ENCODE measurements at places on chromosomes 2 and 18. TPM values are rescaled to one million over a fixed set of nuclear protein-coding genes. Genes with fewer than 3 reads are reported as not detected.

CEP68 gene
- 27.8 TPM for polyA plus RNA-seq

ANKRD53 gene
- polyA plus RNA-seq, result 0.09 TPM

APCDD1 gene
- polyA plus RNA-seq, result not detected

COL4A3 gene
- polyA plus RNA-seq, result not detected

REG3A gene
- polyA plus RNA-seq, result not detected

ZC3H6 gene
- 5.1 TPM for polyA plus RNA-seq

COL6A3 gene
- polyA plus RNA-seq, result 0.82 TPM

FBLN7 gene
- 40.2 TPM for polyA plus RNA-seq

LIMS2 gene
- 12.6 TPM for polyA plus RNA-seq

RBM43 gene
- polyA plus RNA-seq, result 4.8 TPM

- DNase-seq, result no peak
- no peaks in the 10 kb centered on the region for H3K27me3 ChIP-seq
- H3K4me3 ChIP-seq, result no peak overlapping the region
- peaks cover 6% of the 10 kb centered on the region for H3K4me1 ChIP-seq
- H3K36me3 ChIP-seq, result no peaks in the 10 kb centered on the region
These were observed 13.5 kb upstream of the NTSR2 start for GRCh38 chr2:11683476-11683875.

DNA sequence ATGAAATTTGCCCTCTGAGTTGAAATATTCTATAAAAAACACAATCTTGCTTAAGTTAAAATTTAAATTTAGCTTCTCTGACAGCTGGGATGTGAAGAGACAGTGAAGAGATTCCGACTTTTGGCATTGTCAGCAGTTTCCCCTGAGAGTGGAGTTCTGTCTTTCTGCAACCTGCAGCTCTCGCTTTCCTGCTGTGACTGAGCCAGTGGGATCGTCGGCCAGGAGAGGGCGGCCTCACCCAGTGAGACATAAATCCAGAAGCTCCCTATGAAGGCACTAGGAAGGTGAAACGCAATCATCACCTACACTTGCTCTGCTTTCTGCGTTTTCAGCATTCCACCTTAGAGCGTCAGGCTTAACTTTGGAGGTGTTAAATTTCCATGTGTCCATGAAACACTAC is 75.4 kb upstream of the HNMT start:
- DNase-seq, result no peak
- no peak overlapping the region for H3K27ac ChIP-seq
- H3K27me3 ChIP-seq, result no peaks in the 10 kb centered on the region
- H3K36me3 ChIP-seq, result no peaks in the 10 kb centered on the region
- H3K4me3 ChIP-seq, result no peak overlapping the region

GRCh38 chr2:118505436-118505835 is 342.0 kb downstream of the EN1 start:
- no peak overlapping the region for H3K27ac ChIP-seq
- no peaks in the 10 kb centered on the region for H3K4me1 ChIP-seq
- H3K36me3 ChIP-seq, result no peaks in the 10 kb centered on the region
- H3K4me3 ChIP-seq, result no peak overlapping the region

DNA sequence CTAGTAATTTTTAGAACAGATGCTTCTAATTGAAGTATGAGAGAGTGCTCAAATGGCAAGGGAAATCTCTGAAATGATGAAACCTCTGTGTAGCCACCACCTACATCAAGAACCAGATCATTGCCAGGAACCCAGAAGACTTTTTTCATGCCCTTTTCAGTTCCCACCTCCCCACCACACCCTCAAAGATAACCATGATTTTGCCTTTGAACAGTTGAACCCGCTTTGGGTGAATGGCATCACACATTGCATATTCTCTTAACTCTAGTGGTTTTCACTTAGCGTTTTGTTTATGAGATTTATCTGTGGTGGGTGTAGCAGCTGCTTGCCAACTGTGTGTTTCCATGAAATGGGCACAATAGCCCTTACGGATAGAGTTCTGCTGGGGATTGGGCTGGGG is 142.9 kb upstream of the HDAC4 start:
- H3K4me3 ChIP-seq, result no peak overlapping the region
- H3K36me3 ChIP-seq, result no peaks in the 10 kb centered on the region
- DNase-seq, result no peak
- peaks cover 7% of the 10 kb centered on the region for H3K4me1 ChIP-seq
- no peaks in the 10 kb centered on the region for H3K27me3 ChIP-seq

- no peaks in the 10 kb centered on the region for H3K36me3 ChIP-seq
- no peak overlapping the region for H3K4me3 ChIP-seq
- H3K4me1 ChIP-seq, result no peaks in the 10 kb centered on the region
- peaks cover 19% of the 10 kb centered on the region for H3K27me3 ChIP-seq
- peak; percentile 13 for DNase-seq
These were observed 194.2 kb upstream of the PKDCC start for GRCh38 chr2:41853427-41854191.

- H3K36me3 ChIP-seq, result no peaks in the 10 kb centered on the region
- DNase-seq, result no peak
- no peak overlapping the region for H3K27ac ChIP-seq
These were observed 147.2 kb downstream of the DTNA start for GRCh38 chr18:34857320-34857719.

- DNase-seq, result no peak
- H3K4me1 ChIP-seq, result no peaks in the 10 kb centered on the region
- H3K36me3 ChIP-seq, result no peaks in the 10 kb centered on the region
These were observed 626.7 kb downstream of the BCL11A start for GRCh38 chr2:59926731-59927130.

GRCh38 chr2:151230627-151231140 is 31.0 kb downstream of the RBM43 start:
- H3K4me3 ChIP-seq, result no peak overlapping the region
- no peaks in the 10 kb centered on the region for H3K4me1 ChIP-seq
- no peaks in the 10 kb centered on the region for H3K36me3 ChIP-seq
- DNase-seq, result no peak
- no peak overlapping the region for H3K27ac ChIP-seq

- no peak overlapping the region for H3K4me3 ChIP-seq
- no peak overlapping the region for H3K27ac ChIP-seq
- H3K36me3 ChIP-seq, result no peaks in the 10 kb centered on the region
These were observed 42.4 kb upstream of the COL5A2 start for GRCh38 chr2:189221811-189222467.

DNA sequence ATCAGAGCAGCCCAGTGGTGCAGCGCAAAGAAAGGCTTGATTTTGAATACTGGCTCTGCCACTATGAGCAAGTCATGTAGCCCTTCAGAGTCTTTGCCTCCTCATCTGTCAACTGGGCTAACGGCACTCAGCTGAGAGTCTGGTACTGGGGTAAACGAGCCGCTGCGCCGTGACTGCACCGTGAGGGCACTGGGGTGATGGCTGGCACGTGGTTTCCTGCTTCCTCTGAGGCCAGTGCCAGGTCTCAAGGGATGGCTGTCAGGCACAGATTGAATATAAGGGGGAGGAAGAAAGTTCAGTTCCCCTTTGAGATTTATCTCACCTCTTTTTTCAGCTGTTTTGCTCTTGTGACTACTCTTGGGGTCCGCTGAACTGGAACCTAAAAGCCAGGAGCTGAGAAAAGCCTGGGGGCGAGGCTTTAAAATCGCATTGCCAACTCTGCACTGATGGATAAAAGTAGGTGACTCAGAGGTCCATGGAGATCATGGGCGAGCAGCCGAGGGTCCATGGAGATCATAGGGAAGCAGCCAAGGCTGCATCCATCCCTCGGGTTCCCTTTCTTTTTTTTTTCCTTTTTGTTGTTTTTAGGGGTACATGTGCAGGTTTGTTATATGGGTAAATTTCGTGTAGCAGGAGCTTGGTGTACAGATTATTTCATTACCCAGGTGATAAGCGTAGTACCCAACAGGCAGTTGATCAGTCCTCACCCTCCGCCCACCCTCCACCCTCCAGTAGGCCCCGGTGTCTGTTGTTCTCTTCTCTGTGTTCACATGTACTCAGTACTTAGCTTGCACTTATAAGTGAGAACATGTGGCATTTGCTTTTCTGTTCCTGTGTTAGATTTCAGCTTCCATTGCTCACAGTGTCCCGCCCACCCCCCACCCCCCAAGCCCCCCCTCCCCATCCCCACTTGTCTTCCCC is 114.3 kb downstream of the SPP2 start:
- no peaks in the 10 kb centered on the region for H3K27me3 ChIP-seq
- peak overlapping the region; percentile 1 for H3K4me3 ChIP-seq
- H3K27ac ChIP-seq, result no peak overlapping the region
- no peaks in the 10 kb centered on the region for H3K36me3 ChIP-seq
- DNase-seq, result peak; percentile 7

DNA sequence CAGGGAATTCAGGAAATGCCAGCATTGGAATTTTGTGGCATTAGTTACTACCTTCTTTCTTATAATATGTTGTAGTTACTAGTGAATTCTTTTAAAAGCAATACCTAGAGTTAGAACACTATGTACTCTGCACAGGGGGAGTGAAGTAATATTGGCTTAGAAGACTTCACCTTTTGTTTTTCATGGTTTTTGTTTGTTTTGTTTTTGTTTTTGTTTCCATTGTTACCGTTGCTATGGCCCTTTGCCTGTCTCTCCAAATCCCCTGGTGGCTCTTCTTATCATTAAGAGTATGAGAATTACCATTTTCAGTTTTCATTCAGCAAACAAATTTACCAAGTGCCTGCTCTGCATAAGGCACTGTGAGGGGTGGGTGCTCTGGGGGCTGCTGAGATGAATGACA is 160.1 kb downstream of the HAUS1 start:
- DNase-seq, result no peak
- no peak overlapping the region for H3K4me3 ChIP-seq
- H3K4me1 ChIP-seq, result peaks cover 13% of the 10 kb centered on the region
- H3K36me3 ChIP-seq, result peaks cover 51% of the 10 kb centered on the region
- H3K27me3 ChIP-seq, result no peaks in the 10 kb centered on the region
- H3K27ac ChIP-seq, result peak overlapping the region; percentile 55

DNA sequence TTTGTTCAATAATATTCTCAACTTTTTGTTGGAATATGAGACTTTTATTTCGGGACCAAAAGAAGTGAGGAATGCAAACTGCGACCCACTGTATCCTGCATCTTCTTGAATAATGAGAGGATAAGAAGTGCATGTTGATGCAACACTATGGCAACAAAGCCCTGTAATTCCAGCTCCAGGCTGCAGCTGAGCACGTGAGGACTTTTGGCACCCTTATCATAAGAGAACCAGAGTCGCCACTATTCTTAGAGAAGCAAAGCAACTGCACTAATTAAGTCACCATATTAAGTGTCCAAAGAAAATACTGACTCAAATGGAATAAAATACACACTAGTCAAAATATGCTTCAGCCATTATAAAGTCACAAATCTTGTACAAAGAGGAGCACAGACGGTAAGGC is 65.8 kb downstream of the FAM210A start:
- DNase-seq, result no peak
- no peak overlapping the region for H3K4me3 ChIP-seq
- H3K27ac ChIP-seq, result no peak overlapping the region
- H3K4me1 ChIP-seq, result no peaks in the 10 kb centered on the region
- H3K27me3 ChIP-seq, result no peaks in the 10 kb centered on the region

- no peak overlapping the region for H3K4me3 ChIP-seq
- H3K27me3 ChIP-seq, result no peaks in the 10 kb centered on the region
- no peaks in the 10 kb centered on the region for H3K36me3 ChIP-seq
- no peaks in the 10 kb centered on the region for H3K4me1 ChIP-seq
- H3K27ac ChIP-seq, result no peak overlapping the region
- no peak for DNase-seq
These were observed 311.8 kb upstream of the ST6GAL2 start for GRCh38 chr2:107197594-107198294.

DNA sequence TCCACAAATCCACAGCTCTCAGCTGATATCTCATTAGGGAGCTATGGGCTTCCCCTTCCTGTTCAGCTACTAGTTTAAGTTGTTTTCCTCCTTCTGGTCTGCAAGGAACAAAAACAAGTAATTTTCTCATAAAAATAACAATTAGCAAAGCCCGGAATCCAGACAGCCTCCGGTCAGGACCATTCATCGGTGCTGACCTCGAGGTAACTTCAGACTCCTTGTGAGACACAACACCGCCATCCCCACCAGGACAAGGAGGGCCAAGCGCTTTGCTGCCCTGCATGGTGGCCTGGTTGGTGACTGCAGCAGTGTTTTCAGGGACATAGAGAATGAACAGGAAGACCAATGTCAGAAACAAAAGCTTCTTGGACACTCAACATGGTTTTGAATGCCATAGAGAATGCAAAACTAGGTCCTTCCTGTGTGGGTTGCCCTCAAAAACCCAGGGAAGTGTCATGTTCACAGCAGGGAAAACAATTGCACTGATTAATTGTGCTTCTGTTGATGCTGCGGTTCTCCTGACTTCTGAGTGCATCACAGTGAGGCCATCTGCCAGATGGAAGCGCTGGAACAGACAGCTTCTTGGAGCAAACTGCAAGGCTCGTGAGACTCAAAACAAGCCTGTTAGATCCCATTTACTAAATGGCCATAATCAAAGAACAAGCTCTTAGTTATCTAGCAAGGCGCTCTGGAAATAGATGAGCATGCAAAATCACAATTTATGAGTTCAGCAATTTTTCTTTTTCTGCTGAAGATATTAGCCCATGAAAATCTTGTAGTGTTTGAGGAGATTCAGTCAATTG is 77.1 kb downstream of the HS1BP3 start:
- DNase-seq, result no peak
- H3K27me3 ChIP-seq, result no peaks in the 10 kb centered on the region
- no peak overlapping the region for H3K27ac ChIP-seq
- no peak overlapping the region for H3K4me3 ChIP-seq
- peaks cover 10% of the 10 kb centered on the region for H3K4me1 ChIP-seq

- H3K4me1 ChIP-seq, result no peaks in the 10 kb centered on the region
- H3K27ac ChIP-seq, result no peak overlapping the region
- no peak overlapping the region for H3K4me3 ChIP-seq
- peak; percentile 69 for DNase-seq
- H3K27me3 ChIP-seq, result peaks cover 14% of the 10 kb centered on the region
These were observed 13.3 kb downstream of the CHPF start for GRCh38 chr2:219530048-219530963.

DNA sequence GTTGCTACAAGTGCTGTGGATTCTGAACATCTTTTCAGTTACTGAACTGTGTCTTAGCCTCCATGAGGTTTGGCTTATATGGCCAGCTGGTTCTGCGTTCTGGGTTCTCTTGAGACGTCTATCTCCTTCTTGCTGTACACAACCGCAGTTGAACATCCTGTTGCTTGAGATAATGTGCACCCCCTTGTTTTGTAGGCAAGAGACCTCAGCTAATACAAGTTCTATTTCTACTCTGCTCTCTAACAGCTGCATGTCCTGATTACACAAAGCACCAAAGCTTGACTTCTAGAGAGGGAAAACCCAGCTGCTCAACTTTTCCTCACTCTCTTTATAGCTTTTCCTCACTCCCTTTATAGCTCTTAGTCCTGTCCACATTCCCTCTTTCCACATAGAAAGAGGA is 176.0 kb downstream of the LTBP1 start:
- H3K27ac ChIP-seq, result no peak overlapping the region
- H3K4me3 ChIP-seq, result no peak overlapping the region
- no peak for DNase-seq
- H3K4me1 ChIP-seq, result no peaks in the 10 kb centered on the region

DNA sequence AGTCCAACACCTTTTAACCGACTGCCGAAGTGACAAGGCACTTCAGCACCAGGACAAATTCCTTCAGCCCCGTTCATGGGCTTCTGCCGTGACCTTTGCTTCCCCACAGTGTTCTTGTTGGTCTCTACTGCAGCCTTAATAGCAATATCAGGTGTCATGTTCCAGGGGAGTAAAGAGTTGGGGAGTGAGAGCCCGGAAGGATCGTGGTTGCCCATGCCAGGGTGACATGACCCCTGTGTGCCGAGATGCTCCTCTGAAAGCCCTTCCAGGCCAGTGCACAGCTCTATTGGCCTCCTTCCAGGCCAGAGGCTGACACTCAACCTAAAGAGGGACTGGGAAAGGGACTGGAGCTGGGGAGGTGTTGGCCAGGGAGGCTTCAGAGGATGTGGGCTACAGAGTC is 279.2 kb downstream of the CYRIA start:
- no peak overlapping the region for H3K4me3 ChIP-seq
- no peak for DNase-seq
- H3K4me1 ChIP-seq, result no peaks in the 10 kb centered on the region
- H3K36me3 ChIP-seq, result no peaks in the 10 kb centered on the region
- H3K27me3 ChIP-seq, result no peaks in the 10 kb centered on the region

All from CD4-positive, CD25-positive, alpha-beta regulatory T cell (primary cell).